ENCODE measurements at places on chromosomes 12 and 14.

- no peak for DNase-seq
- H3K4me3 ChIP-seq: no peak overlapping the region
Measured at GRCh38 chr12:12909228-12909994, 18.0 kb downstream of the GPRC5A start.

- no peak for DNase-seq
- H3K36me3 ChIP-seq: no peaks in the 10 kb centered on the region
- H3K4me1 ChIP-seq: no peaks in the 10 kb centered on the region
- H3K4me3 ChIP-seq: no peak overlapping the region
- no peak overlapping the region for H3K27ac ChIP-seq
- H3K27me3 ChIP-seq: no peaks in the 10 kb centered on the region
Measured at GRCh38 chr12:58504143-58504938, 416.0 kb downstream of the LRIG3 start.

DNA sequence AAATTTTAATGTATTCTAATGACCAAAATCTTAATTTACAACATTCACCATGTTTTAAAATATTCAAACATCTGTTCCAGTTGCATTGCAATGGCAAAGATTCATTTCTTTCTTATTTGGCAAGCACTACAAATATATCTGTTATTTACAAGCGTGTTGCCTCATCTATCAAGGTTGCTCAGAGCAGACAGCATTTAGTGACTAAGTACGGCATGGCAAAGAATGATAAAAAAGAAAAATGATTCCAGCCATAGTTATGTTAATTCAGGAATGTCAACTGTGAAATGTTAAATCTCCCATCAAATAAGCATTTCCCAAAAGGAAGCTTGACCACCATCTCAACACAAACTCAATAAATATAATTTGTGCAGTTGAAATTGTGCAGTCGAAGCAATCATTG is 312.1 kb downstream of the SEC23A start:
- no peaks in the 10 kb centered on the region for H3K36me3 ChIP-seq
- H3K27me3 ChIP-seq: no peaks in the 10 kb centered on the region
- no peak overlapping the region for H3K27ac ChIP-seq
- H3K4me1 ChIP-seq: no peaks in the 10 kb centered on the region
- H3K4me3 ChIP-seq: no peak overlapping the region

DNA sequence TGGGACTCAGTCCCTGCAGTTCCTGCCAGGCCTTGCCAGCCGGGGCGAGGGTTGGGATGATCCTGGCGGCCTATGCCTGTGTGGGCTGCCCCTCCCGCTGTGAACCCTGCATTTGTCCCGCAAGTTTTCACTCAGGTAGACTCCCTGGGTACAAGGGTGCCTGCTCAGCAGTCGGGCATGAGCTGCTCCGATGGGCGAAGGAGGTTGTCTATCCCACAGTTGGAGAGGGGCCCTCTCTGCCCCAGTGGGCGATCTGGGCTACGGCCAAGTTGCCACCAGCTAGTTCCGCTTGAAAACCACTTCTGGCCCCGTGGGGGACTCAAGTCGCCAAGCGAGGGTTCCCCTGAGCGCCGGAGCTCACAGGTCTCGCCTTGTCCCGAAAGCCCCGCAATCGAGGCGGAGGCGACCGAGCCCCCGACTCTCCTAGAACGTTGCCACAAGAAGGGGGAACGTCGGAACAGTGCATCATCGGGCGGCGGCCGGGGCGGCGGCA is 365 bp upstream of the TPI1 start:
- DNase-seq: peak; percentile 77
- peak overlapping the region; percentile 99 for H3K4me3 ChIP-seq
- H3K27ac ChIP-seq: peak overlapping the region; percentile 93
- H3K4me1 ChIP-seq: peaks cover 43% of the 10 kb centered on the region
- no peaks in the 10 kb centered on the region for H3K27me3 ChIP-seq
- H3K36me3 ChIP-seq: peaks cover 45% of the 10 kb centered on the region

- peak overlapping the region; percentile 56 for H3K4me3 ChIP-seq
- H3K4me1 ChIP-seq: peaks cover 42% of the 10 kb centered on the region
- no peak for DNase-seq
- H3K27ac ChIP-seq: peak overlapping the region; percentile 96
Measured at GRCh38 chr14:68815298-68816182, 22.7 kb upstream of the ZFP36L1 start.

- no peak for DNase-seq
- no peak overlapping the region for H3K4me3 ChIP-seq
- H3K27ac ChIP-seq: no peak overlapping the region
- H3K36me3 ChIP-seq: no peaks in the 10 kb centered on the region
- no peaks in the 10 kb centered on the region for H3K27me3 ChIP-seq
- H3K4me1 ChIP-seq: no peaks in the 10 kb centered on the region
Measured at GRCh38 chr14:59013672-59014298, 174.7 kb upstream of the DAAM1 start.

GRCh38 chr14:95307402-95308041 is 12.2 kb downstream of the CLMN start:
- peaks cover 10% of the 10 kb centered on the region for H3K4me1 ChIP-seq
- peak; percentile 32 for DNase-seq
- H3K27me3 ChIP-seq: no peaks in the 10 kb centered on the region
- H3K27ac ChIP-seq: peak overlapping the region; percentile 36
- no peak overlapping the region for H3K4me3 ChIP-seq

DNA sequence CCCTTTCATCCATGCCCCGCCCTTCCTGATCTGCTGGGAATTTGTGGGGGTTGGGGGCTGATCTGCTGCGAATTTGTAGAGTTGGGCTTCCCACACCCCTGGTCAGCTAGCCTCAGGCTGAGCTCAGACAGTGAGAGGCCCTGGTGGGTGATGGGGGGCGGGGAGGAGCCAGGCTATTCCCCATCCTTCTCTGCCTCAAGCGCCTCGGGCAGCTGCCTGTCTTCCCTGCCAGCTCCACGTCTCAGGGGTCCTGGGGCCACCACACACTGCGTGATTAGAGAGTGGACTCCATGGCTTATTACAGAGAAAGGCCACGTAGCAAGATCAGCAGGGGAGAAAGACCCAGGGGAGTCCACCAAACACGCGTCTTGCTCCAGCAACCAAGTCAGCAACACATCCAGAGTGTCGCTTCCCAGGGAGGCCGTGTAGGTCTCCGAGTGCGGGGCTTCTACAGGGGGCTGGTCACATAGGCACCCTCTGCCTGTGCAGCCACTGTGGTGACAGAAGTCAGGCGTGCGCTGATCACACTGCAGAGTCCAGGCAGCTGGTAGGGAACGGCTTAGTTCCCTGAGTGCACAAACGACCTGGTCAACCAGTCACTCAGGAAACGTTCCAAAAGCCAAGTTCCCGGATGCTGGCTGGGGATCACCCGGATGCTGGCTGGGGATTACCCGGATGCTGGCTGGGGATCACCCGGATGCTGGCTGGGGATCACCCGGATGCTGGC is 254.4 kb upstream of the SFSWAP start:
- H3K27me3 ChIP-seq: no peaks in the 10 kb centered on the region
- H3K36me3 ChIP-seq: no peaks in the 10 kb centered on the region
- H3K4me3 ChIP-seq: no peak overlapping the region
- no peaks in the 10 kb centered on the region for H3K4me1 ChIP-seq
- DNase-seq: no peak

GRCh38 chr14:88521818-88522217 is 33.0 kb downstream of the PTPN21 start:
- H3K36me3 ChIP-seq: peaks cover 4% of the 10 kb centered on the region
- peaks cover 8% of the 10 kb centered on the region for H3K4me1 ChIP-seq
- H3K27ac ChIP-seq: peak overlapping the region; percentile 35
- no peaks in the 10 kb centered on the region for H3K27me3 ChIP-seq
- no peak overlapping the region for H3K4me3 ChIP-seq

DNA sequence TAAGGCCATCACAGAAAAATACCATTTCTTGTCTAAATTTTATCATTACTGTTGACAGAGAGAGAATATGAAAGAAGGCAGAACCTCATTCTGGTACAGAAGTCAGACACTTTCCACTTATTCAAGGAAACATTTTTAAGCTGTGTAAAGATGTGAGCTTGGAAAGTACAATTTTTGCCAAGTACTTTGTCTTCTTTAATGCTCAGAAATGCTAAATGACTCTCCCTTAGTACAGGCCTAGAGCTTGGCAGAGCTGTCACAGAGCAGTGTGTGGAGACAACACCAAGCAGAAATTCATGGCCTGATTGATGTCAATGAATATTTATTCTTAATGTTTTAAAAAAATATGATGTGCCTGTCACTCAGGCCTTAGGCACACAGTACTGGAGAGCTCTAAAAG is 20.7 kb downstream of the NT5DC3 start:
- no peaks in the 10 kb centered on the region for H3K27me3 ChIP-seq
- no peaks in the 10 kb centered on the region for H3K36me3 ChIP-seq
- no peak for DNase-seq
- H3K4me1 ChIP-seq: no peaks in the 10 kb centered on the region

- no peak overlapping the region for H3K27ac ChIP-seq
- DNase-seq: no peak
- no peaks in the 10 kb centered on the region for H3K36me3 ChIP-seq
- no peaks in the 10 kb centered on the region for H3K27me3 ChIP-seq
- H3K4me1 ChIP-seq: no peaks in the 10 kb centered on the region
- no peak overlapping the region for H3K4me3 ChIP-seq
Measured at GRCh38 chr12:86623267-86623666, 367.1 kb upstream of the MGAT4C start.

DNA sequence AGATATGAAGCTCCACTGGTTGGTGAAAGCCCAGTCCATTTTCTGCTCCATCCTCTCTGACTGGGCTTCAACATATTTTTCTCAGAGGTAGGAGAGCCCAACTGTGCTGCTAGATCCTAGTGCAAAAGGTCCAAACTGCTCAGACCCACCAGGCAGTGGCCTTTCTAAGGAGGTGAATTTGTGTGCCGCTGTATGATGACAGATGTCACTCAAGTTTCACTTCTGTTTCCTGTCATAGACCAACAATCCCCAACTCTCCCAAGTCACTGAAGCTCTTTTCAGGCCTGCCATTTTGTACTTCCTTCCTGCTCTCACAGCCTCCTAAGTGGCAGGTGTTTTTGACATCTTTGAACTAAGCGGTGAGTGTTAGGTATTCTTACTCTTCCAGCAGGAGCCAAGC is 16.4 kb upstream of the RNASE4 start:
- no peak overlapping the region for H3K4me3 ChIP-seq
- DNase-seq: no peak
- H3K36me3 ChIP-seq: no peaks in the 10 kb centered on the region
- no peak overlapping the region for H3K27ac ChIP-seq
- no peaks in the 10 kb centered on the region for H3K27me3 ChIP-seq

Data from upper lobe of left lung (tissue), 6 donors.